ENCODE measurements at places on chromosomes 2 and 18.

DNA sequence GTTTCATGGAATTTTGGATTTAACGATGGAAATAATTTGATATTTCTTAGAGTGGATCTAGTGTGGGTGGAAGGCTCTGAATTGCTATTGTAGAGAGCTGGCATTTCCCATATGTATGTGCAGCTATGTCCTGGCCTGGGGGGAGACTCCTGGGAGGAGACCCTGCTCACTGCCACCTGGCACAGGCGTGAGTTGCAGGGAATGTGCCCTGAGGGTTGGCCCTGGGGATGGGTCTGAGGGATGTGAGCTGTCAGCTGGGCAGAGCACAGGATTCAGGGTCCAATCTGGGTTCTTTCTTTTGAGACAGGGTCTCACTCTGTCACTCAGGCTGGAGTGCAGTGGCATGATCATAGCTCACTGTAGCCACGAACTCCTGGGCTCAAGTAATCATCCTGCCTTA, 120.2 kb downstream of the CLIP4 start:
- H3K27ac ChIP-seq = no peak overlapping the region
- no peaks in the 10 kb centered on the region for H3K36me3 ChIP-seq
- no peak for DNase-seq

DNA sequence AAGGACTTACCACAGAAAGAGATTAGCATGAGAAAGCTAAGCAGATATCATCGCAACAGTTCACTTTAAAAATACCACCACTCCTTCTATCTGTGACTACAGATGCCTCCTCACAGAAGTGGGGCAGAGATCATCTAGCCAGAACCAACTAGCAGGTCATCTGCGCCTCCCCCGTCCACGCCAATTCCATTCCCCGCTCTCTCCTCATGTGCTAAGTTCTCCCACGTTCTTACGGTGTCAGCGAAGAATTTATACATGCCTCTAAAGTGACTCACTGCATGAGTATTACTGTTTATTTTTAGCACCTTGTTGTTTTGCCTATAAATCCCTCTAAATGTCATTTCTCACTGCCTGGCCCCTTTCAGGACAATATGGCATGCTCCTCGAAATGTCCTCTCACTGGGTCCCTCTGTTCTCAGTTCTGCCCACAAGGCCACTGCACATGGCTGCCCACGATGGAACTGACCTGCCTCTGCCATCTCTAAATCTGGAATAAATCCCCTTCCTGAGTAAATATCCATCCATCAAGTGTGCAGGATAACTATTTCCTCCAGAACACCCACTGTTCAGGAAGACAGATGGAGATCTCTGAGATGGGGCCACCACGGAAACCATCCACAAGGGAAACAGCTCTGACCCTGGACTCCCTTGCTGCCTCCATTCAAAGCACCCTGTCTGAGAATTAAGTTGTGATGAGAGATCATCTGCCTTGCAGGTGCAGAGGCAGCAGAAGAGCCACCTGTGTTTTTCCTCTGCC, 137.7 kb downstream of the IRS1 start:
- H3K27ac ChIP-seq = no peak overlapping the region
- H3K27me3 ChIP-seq = peaks cover 25% of the 10 kb centered on the region
- H3K4me3 ChIP-seq = no peak overlapping the region
- no peaks in the 10 kb centered on the region for H3K36me3 ChIP-seq
- no peak for DNase-seq

- no peak overlapping the region for H3K27ac ChIP-seq
- no peak overlapping the region for H3K4me3 ChIP-seq
- no peak for DNase-seq
- no peaks in the 10 kb centered on the region for H3K36me3 ChIP-seq
Measured at GRCh38 chr2:129050101-129050500, 731.4 kb upstream of the HS6ST1 start.

- H3K27ac ChIP-seq = no peak overlapping the region
- H3K36me3 ChIP-seq = no peaks in the 10 kb centered on the region
- H3K4me3 ChIP-seq = no peak overlapping the region
- DNase-seq = no peak
Measured at GRCh38 chr2:206990360-206990759, 51.0 kb downstream of the CPO start.

- H3K27me3 ChIP-seq = peaks cover 24% of the 10 kb centered on the region
- no peak for DNase-seq
- H3K27ac ChIP-seq = no peak overlapping the region
Measured at GRCh38 chr2:191250400-191250799, 5.2 kb downstream of the MYO1B start.

GRCh38 chr2:133431289-133431688, 137.0 kb downstream of the NCKAP5 start:
- no peaks in the 10 kb centered on the region for H3K4me1 ChIP-seq
- H3K27ac ChIP-seq = no peak overlapping the region
- no peaks in the 10 kb centered on the region for H3K27me3 ChIP-seq
- DNase-seq = no peak
- H3K4me3 ChIP-seq = no peak overlapping the region
- H3K36me3 ChIP-seq = no peaks in the 10 kb centered on the region

Data from CD14-positive monocyte (primary cell).